ENCODE measurements at places on chromosomes 2 and 18.

DNA sequence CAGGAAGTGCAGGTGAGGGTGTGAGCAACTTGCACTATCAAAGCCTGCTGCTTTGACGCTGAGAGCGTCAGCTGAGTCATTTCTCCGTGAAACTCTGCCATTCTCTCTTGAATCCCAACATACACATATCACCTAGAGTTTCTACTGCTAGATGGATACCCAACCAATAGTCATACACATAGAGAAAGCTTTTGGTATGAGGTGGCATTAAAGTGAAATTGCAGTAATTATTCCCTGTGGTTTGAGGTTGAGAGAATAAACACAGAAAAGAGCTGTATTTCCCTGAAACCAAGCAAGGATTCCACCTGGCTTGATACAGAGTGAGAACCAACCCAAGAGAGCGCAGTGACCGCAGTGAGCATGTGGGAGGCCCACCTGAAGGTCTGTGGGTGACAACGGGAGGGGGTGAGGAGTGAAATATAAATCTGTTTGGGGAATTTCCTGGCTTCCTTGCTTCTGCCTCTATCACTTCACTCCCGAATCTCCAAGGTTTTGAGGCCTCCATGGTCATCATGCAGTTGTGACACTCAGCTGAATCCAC lies 28.8 kb upstream of the TMEM18 start:
- DNase-seq, result no peak

- no peak for DNase-seq
Observed at GRCh38 chr18:834082-834720, 22.2 kb upstream of the YES1 start.

DNA sequence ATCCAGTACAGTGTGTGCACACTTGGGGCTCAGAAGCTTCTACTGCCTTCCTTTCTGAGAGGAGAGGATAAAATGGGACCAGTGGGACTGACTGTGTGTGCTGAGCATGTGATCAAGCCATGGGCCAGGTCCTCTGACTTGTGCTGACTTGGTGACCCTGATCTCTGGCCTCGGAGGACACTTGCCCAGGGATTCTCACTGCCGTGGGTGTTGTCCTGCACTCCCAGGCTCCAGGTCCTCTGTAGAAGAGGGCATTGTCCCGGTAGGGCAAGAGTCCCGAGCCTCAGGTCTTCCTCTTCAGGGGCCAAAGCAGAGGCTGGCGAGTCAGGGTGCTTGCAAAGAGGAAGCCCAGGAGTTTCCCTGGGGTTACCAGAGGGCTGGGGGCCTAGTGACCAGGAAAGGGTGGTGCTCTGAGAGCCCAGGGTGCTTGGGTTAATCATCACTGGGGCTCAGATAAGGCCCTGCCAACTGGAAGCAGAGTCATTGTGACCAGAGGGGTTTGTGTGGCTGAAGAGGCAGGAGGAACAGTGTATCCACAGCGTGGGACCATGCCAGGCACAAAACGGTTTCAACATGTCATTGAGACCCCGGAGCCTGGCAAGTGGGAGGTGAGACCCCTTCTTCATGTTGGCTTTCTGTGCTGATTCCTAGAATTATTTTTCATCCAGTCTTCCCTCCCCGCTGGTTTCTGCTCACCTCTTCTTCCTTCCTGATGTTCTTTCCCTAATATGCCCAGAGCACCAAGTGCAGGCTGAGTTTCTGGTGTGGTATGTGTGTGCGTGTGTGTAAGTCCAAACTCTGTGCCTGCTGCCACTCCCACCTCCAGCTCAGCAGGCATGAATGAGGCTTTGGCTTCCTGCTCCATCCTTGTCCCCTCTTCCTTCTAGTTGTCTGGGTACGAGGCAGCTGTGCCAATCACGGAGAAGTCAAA lies at the start of gene GCKR:
Gene GCKR, plus strand, starts transcription at position 483 of the 931 bp plus-strand sequence. Its CDS starts 66 bp downstream, at position 549.
- peak; percentile 73 for DNase-seq

- no peak for DNase-seq
Observed at GRCh38 chr2:46320141-46320567, 22.9 kb downstream of the EPAS1 start.

GRCh38 chr2:227153758-227154486 lies 10.1 kb downstream of the COL4A4 start:
- peak; percentile 61 for DNase-seq

- no peak for DNase-seq
Observed at GRCh38 chr2:230557065-230557464, 141.1 kb downstream of the SP100 start.

DNA sequence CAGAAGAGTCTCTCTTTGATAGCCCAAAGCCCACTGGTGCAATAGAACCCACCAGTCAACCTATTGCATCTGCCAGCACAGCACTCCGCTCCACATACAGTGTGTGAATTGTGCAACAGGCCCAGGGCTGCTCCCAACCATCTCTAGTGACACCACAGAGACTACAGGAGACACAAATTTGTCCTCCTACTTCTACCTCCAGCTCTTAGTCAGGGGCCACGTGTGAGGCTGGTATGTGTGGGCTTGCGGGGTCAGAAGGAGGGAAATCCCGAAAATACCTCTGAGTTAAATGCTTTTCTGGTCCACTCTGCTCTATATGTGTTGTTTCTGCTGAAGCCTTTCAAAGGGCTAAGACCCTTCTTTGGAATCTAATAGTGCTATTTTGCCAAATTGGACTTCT lies 18.0 kb downstream of the DGUOK start:
- no peak for DNase-seq

- DNase-seq, result no peak
Observed at GRCh38 chr18:28331551-28331950, 154.6 kb upstream of the CDH2 start.

DNA sequence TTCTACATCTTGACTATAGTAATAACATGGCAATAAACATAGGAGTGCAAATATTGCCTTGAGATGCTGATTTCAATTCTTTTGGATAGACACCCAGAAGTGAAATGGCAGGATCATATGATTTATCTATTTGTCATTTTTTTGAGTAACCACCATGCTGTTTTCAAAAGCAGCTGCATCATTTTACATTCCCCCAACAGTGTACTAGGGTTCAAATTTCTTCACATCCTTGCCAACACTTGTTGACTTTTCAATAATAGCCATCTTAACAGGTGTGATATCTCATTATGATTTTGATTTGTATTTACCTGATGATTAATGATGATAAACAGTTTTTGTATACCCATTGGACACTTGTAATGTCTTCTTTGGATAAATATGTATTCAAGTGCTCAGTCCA lies 90.8 kb downstream of the STRADB start:
- no peak for DNase-seq

DNA sequence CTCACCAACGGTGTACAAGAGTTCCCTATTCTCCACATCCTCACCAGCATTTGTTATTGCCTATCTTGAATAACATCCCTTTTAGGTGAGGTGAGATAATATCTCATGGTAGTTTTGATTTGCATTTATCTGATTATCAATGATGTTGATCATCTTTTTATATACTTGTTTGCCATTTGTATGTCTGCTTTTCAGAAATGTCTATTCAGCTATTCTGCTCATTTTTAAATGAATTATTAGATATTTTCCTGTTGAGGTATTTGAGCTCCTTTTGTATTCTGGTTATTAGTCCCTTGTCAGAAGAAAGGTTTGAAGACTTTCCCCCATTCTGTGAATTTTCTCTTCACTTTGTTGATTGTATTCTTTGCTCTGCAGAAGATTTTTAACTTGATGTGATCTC lies 695.5 kb upstream of the DDX18 start:
- no peak for DNase-seq

DNA sequence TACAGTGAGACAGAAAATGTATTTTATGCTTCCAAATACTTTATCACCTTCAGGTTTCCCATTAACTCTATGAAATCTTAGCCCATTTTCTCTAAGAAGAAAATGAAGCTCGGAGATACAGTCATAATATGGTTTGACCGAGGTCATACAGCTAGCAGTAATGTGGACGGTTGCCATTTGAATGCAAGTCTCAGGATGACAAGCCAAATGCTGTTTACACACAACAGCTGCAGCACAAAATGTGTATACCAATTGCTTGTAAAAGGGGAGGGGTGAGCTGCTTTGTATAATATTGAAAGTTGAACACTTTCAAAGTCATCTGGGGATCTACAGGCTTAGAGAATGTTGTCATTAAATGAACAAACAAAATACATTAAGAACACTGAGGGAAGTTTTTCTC lies 93.8 kb upstream of the FSIP2 start:
- DNase-seq, result no peak

DNA sequence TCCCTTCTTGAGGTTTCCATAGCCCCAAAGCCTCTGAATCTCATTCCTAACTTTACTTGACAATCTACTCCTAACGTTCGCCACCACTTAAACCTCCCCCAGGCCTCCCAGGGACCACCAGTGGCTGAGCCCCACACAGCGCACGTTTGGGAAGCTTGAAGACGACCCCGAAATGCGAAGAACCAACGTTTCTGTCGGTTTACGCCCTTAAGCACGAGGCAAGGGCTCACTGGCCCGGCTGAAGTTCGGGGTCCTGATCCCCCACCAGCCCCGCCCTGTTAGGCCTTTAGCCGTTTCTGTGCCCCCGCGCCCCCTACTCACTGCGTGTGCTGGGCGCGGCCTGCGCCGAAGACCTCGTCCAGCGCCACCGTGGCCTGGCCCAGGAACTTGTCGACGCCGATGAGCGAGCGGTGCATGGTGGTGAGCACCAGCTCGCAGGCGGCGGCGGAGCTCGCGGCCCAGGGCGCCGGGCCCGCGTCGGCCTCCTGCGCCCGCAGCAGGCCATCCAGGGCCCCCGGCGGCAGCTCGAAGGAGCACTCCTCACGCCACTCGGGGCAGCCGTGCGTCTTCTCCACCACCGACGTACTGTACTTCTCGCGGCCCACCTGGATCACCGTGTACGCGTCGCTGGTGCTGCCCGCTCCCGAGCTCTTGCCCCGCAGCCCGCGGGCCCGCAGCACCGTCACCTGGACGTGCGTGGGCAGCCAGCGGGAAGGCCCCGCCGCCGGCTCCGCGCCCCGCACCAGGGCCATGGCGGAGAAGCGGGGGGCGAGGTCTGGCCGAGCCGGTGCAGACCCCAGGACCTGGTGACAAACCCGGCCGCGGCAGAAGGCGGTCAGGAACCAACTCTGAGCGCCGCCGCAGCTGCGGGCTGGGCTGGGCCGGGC lies 479 bp downstream of the RAB11FIP5 start:
- DNase-seq, result peak; percentile 29

- DNase-seq, result peak; percentile 86
Observed at GRCh38 chr2:235605312-235606003, 111.6 kb downstream of the AGAP1 start.

- peak; percentile 85 for DNase-seq
Observed at GRCh38 chr2:140344838-140345237, 1564.6 kb upstream of the NXPH2 start.

GRCh38 chr18:77262643-77263465 lies 13.2 kb downstream of the GALR1 start:
- DNase-seq, result no peak

DNA sequence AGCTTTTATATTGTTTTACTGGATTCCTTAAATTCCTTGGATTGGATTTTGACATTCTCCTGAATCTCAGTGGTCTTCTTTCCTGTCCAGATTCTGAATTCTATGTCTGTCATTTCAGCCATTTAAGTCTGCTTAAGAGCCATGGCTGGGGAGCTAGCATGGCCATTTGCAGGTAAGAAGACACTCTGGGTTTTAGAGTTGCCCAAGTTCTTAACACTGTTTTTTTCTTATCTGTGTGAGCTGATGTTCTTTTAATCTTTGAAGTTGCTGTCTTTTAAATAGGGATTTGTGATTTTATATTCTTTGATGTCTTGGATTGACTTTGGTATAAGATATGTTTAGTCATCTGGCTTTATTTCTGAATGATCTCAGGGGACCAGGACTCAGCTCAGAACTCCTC lies 677.2 kb downstream of the CCDC85A start:
- DNase-seq, result no peak

Measured in NCI-H226 (cell line).